ENCODE measurements at places on chromosomes 16 and 17. TPM values are rescaled to one million over a fixed set of nuclear protein-coding genes. Genes with fewer than 3 reads are reported as not detected.

Gene CCL4L2
- total RNA-seq = not detected

Gene PYY
- total RNA-seq = 1.7 TPM

DNA sequence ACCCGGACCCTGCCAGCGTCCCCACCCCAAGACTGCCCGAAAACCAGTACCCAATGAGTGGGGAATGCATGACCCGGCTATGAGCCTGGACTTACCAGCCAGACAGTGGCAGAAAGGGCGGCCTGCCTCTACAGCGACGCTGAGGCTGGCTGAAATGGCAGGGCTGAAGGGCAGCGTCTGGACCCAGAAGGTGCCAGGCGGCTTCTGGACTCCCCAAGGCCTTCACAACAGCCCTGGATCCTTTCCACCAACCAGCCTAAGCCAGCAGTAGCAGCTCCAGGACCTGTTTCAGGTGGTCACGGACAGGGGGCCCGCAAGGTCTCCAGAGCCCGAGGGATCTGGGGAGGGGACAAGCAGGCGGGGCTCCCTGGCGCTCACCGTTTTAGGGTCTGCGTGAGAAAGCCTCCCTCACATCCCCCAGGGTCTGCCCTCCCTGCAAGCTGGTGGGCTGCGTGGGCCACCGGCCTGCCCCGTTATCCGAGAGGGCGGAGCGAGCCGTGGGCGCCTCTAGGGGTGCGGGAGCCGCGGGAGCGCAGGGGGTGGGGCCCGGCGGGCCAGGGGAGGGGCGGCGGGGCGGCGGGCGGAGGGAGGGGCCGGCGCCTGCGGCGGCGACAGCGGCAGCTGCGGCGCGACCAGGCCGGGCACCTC lies at the start of gene RIPOR1:
Gene RIPOR1 (plus strand): TSS at position 608 of the 648 bp plus-strand sequence. CDS start 9,618 bp downstream, outside the sequence.
- H3K4me3 ChIP-seq = peak within 1 kb of the TSS; percentile 83
- H3K27me3 ChIP-seq = peaks cover 54% of the 10 kb centered on the region

DNA sequence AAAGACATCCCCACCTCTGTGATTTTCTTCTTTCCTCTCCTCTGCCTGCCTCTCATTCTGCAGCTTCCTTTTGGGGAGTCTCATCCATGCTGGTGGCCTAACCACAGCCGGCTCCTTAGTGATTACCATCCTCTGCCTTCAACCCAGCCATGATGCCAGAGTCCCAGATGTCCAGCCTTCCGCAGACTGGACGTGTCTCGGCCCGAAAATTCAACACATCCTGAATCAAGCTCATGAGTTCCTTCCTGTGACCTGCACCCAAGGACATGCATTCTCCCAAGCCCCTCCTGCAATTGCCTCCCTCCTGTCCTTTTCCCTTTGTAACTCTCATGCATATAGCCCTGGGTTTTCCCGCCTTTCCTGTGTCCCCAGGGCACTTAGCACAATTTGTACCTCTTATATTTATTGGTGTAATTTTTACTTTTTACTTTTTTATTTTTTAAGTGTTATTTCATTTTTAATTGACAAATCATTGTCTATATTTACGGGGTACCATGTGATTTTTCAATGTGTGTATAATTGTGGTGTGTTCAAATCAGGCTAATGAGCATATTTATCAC lies 1.2 kb upstream of the SLC13A5 start:
- no peaks in the 10 kb centered on the region for H3K36me3 ChIP-seq
- peak overlapping the region; percentile 79 for H3K4me3 ChIP-seq
- H3K4me1 ChIP-seq = 0 out of 2 replicates have a peak, but pooled peaks cover 2% of the 10 kb centered on the region
- H3K27me3 ChIP-seq = peaks cover 9% of the 10 kb centered on the region
- DNase-seq = no peak
- no peak overlapping the region for H3K27ac ChIP-seq

DNA sequence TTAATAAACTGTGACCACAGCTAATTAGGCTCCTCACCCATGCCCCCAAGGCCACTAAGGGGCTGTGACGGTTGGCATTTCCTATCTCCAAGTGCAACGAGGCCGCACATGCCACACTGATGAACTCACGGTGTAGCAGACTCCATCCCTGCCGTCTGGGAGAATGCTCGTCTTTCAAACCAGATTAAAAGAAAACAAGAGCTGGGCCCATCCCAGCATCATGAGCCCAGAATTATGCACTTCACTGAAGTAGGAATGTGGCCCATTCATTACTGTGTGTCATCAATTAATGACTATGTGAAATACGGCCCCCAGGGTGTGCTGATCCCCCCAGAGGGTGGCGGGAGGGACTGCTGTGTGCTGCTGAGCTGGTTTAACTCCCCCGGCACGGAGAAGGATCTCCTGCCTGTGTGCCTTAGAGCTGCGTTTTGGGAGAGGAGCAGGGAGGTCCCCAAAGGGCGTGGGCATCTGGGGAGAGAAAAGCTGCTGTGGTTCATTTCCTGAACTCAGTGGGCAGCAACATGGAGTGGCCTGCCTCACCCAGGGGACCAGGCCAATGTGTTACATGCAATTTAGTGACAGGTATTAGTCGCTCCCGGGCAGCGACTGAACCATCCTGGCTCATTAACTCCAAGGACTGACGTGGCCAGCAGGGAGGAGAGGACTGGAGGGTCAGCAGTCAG lies 194.5 kb downstream of the FOXL1 start:
- no peak for DNase-seq
- no peaks in the 10 kb centered on the region for H3K36me3 ChIP-seq
- no peak overlapping the region for H3K4me3 ChIP-seq
- H3K4me1 ChIP-seq = no peaks in the 10 kb centered on the region
- H3K27me3 ChIP-seq = no peaks in the 10 kb centered on the region

DNA sequence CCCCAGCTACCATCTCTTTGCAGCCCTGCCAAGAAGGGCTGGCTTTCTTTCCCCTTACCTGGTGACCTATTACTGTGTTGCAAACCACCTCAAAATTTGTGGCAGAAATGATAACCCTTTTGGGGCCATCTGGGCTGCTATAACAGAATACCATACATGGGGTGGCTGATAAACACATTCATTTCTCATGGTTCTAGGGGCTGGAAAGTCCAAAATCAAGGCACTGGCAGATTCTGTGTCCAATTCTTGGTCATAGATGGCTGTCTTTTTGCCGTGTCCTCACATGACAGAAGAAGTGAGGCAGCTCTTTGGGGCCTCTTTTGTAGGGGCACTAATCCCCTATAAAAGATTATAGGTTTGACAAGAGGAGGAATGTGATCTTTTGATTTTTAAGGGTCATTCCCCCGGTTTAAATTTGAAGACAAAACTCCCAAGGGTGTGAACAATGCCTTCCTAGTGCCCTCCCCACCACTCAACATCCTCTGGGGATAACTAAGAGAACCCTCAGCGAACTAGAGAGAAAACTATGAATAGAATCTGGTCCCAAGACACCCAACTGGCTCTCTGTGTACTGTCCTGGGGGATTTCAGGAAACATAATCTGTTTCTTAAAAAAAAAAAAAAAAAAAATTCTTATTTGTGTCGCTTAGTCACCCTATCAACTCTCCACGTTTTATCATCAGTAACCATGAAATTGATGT lies 1.7 kb upstream of the METTL22 start:
- H3K27me3 ChIP-seq = no peaks in the 10 kb centered on the region
- peaks cover 3% of the 10 kb centered on the region for H3K36me3 ChIP-seq
- no peak overlapping the region for H3K27ac ChIP-seq
- no peaks in the 10 kb centered on the region for H3K4me1 ChIP-seq
- no peak for DNase-seq

GRCh38 chr16:24539850-24540601 lies 660 bp downstream of the RBBP6 start:
- H3K27me3 ChIP-seq = no peaks in the 10 kb centered on the region
- no peaks in the 10 kb centered on the region for H3K4me1 ChIP-seq
- DNase-seq = no peak
- H3K36me3 ChIP-seq = peaks cover 27% of the 10 kb centered on the region
- peak overlapping the region; percentile 29 for H3K27ac ChIP-seq

GRCh38 chr17:29561554-29562517 lies 5.0 kb downstream of the ABHD15 start:
- peak; percentile 33 for DNase-seq
- H3K27ac ChIP-seq = no peak overlapping the region
- H3K27me3 ChIP-seq = peaks cover 8% of the 10 kb centered on the region
- H3K4me1 ChIP-seq = no peaks in the 10 kb centered on the region

DNA sequence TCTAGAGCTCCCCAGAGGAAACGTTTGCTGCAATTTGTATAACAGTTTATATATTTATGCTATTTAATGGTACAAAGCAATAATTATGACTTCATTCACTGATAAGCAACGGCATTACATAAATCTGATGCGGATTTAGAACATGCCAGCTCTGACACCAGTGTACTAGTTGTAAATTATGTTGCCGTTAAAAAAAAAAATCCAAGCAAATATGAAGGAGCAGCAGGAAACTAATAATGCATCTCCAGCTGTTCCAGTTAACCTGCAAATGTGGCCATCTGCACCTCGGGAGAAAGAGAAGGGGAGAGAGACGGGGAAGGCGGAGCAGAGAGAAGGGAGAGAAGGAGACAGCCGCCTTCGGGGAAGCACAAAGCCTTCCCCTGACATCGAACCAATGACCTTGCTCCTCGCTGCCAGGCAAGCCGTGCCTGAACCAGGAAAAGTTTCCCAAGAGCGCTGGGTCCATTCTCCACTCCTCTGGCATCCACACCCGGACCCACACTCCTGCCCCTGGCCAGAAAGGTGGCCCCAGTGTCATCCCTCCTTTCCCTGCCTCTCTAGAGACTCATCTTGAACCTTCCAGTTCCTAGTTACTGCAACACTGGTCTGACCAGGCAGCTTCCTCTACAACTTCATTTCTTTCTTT lies 174.8 kb downstream of the C16orf78 start:
- H3K36me3 ChIP-seq = no peaks in the 10 kb centered on the region
- H3K27me3 ChIP-seq = no peaks in the 10 kb centered on the region
- H3K4me1 ChIP-seq = no peaks in the 10 kb centered on the region
- H3K27ac ChIP-seq = no peak overlapping the region
- no peak overlapping the region for H3K4me3 ChIP-seq

- peak; percentile 81 for DNase-seq
- peaks cover 6% of the 10 kb centered on the region for H3K4me1 ChIP-seq
- H3K4me3 ChIP-seq = peak within 1 kb of the TSS; percentile 56
- H3K27me3 ChIP-seq = peaks cover 3% of the 10 kb centered on the region
- H3K27ac ChIP-seq = no peak within 1 kb of the TSS
- no peaks in the 10 kb centered on the region for H3K36me3 ChIP-seq
Measured at GRCh38 chr17:39667945-39668924, at the start of gene PNMT. Gene PNMT (plus strand): TSS chr17:39668453. CDS start chr17:39668476, 23 bp downstream.
